A549 treated with DMSO at 1 μM for 4 hours (cell line): ENCODE measurements at places on chromosomes 16 and 17. TPM values are rescaled to one million over a fixed set of nuclear protein-coding genes. Genes with fewer than 3 reads are reported as not detected.

Gene NDRG4
- total RNA-seq = 24.2 to 29.8 TPM (median 28.1 TPM) in 5 replicates

Gene AGRP
- not detected in 5 replicates for total RNA-seq

Gene SLC16A13
- 8.0 to 13.7 TPM (median 11.4 TPM) in 5 replicates for total RNA-seq

Gene KCNAB3
- 1.8 to 3.3 TPM (median 2.4 TPM) in 5 replicates for total RNA-seq

Gene ESRP2
- 0.05 to 0.19 TPM (median 0.09 TPM) in 4 of 5 replicates, not detected in the other for total RNA-seq
